ENCODE measurements at places on chromosomes 1 and 21.

GRCh38 chr1:2210084-2210653, 15.6 kb upstream of the FAAP20 start:
- DNase-seq = no peak

DNA sequence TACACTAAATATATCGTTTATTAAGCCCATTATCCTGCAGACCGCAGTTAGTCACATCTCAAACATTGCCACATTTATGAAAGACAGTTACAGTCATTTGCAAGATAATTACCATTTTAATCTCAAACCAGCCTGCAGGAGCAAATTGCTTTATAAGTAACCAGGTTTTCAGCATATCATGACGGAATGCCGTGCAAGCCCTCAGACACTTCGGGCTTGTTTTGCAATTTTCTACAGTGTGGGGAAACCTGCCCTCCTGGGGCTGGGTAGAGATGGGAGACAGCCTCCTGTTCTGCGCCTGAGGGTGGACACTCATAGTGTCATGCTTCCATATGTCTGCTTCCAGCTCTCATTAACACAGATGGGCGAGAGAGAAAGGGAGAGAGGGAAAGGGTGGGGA, 563.9 kb downstream of the NPHP4 start:
- no peak for DNase-seq

GRCh38 chr1:174217787-174218574, 58.7 kb downstream of the RABGAP1L start:
- DNase-seq = peak; percentile 63

DNA sequence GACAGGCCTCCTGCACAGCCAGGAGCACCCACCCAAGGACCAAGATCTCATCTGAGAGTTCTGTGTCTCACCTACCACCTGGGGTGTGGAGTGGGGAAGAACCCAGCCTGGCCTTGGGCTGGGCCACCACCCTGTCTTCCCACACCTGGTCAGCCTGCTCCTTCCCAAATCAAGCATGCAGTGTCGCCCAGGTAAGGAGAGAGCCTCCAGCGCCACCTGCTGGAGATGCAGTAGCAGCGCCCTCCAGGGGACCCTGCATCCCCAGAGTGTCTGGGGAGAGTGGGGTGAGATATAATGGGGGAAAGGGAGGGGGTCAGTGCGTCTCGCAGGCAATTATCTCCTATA, 32.3 kb downstream of the KIAA2013 start:
- peak; percentile 68 for DNase-seq

- no peak for DNase-seq
Measured at GRCh38 chr1:4485398-4485797, 169.0 kb upstream of the AJAP1 start.

DNA sequence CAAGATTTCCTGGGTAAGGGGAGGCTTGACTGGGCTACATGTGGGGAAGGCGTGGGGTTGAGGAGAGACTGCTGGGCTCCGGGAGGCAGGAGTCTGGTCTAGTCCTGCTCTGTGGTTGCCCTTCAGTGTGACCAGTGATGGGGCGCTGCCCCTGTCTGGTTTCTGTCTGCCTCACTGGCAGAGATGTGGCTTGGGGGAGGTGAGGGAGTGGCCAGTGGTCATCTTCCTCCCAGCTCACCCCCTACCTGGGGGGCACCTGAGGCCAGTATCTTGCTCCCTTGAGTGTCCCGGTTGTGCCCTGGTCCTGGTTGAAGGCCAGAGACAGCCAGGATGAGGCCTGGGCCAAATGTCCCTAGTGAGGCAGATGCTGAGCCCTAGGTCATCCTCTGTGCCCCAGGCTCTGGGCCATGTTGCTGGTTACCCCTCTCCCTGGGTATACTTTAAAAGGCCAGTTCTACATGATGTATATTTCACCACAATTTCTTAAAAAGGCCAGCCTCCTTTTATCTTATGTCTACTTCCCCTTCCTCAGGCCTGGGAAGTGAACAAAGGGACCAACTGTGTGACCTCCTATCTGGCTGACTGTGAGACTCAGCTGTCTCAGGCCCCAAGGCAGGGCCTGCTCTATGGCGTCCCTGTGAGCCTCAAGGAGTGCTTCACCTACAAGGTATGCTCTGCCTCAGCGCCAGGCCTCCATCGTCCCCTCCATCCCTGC, 10.5 kb downstream of the FAAH start:
- DNase-seq = no peak

GRCh38 chr1:170415710-170416372, 116.1 kb upstream of the GORAB start:
- no peak for DNase-seq

DNA sequence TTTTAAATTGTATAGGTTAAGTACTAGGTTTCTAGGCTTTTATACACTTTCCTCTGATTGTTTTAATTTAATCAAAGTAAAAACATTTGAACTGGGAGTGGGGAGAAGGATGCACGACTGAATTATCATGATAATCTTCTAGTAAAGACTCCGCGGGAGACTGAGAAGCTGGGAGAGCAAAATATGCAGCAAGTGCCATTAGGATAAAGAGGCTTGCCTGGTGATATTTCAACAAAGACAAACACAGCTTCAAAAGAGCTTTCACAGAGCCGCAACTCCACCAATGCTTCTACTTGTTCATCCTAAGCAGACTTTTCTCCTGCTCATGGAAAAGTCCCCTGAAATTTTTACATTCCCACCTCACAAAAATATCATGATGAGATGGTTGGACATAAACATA, 239.0 kb upstream of the PTBP2 start:
- no peak for DNase-seq

GRCh38 chr1:244224487-244225430, 173.7 kb downstream of the ZBTB18 start:
- DNase-seq = no peak

Data from NCI-H2081 (cell line).